Epithelial cell of prostate (primary cell): ENCODE measurements at places on chromosomes 4 and X.

DNA sequence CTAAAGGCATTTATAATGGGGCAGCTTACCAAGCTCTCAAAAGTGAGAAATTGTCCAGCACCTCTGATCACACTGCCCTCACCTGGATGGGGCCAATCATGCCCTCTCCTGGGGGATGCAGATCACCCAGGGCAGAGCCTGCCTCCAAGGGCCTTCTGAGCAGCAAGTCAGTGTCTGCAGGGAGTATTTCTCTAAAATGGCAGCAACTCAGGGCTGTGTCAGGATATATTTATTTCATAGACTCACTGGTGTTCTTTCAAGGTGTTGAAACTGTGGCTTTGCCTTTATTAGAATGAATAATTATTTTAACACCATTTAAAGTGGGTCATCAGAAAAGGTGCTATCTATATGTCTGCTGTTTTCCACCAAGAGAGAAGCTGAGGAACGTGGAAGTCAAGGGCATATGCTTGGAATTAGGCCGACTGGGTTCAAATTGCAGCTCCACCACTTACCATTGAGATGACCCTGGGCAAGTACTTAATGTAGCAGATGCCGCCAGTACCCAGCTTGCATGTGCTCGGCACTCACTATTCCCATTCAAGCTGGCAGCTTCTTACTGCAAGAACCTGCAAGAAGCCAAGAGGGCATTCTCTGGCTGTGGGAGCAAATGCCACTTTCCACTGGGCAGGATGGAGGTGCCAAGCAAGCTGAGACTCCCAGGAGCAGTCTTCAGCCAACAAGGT is 590.0 kb downstream of the BCOR start:
- no peak for DNase-seq

DNA sequence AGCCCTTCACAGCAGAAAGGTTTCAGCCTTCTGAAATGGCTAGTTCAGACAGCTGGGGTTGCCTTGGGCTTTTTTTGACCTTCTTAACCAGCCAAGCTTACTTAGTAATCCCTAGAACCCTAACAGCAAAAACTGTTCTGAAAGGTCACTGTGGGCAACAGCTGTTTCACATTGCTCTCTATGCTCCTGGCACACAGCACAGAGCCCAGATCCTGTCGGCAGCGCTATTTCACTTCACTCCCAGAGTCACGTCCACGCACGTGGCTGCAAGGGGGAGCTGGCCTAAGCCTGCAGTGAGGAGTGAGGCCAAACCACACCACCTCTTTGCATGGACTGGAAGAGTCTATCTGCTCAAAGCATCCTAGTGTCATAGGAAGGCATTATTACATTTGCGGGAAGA is 32.0 kb upstream of the STS start:
- no peak for DNase-seq

GRCh38 chrX:130162094-130162735 is 3.4 kb downstream of the AIFM1 start:
- no peak for DNase-seq

GRCh38 chrX:48107717-48108116 is 22.7 kb upstream of the SPACA5B start:
- no peak for DNase-seq

DNA sequence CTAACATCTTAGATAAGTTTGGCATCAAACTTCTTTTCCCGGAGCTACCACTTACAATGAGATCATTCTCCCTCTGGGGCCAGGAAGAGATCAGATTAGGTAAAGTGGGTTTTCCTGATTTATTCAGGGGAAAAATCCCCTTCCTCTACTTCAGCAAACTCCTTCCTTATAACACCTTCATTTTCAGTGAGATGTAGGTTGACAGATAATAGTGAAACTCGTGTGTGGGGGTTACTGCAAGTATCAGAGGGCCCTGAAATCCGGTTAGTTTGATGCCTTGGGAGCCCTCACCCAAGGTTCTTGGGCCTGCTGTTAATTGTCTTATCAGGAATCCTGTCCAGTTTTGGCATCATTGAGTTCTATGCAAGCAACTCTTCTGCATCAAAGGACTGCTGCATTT is 10.8 kb downstream of the FTHL17 start:
- no peak for DNase-seq

DNA sequence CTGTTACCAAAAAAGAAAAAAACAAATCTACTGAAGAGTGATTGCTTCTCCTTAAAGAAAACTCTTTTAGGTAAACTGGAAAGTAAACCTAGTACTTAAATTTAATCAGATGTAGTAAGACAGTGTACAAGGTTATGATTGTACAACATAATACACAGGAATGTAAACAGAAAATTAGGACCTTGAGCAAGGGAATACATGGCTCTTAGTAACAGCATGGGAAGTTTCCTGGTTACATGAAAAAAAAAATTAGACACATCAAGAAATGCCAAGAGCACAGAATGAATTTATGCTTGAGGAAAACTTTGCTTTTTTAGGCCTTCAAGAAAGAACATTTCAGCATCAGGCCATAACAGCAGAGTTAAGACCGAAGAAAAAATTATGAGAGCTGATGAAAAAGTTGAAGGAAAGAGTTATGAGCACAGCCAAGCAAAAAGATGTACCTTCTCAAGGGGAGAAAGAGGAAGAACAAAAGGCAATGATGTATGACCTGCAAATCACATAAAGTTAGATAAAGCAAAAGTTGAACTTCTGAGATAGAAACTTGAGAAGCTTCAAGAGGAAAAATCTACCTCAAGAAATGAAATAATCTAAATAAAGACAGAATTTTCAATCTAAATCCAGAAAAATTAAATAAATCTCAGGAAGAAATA is 311.6 kb downstream of the GALNTL6 start:
- no peak for DNase-seq

- peak; percentile 43 for DNase-seq
Observed at GRCh38 chr4:38334791-38335190, 329.2 kb upstream of the KLF3 start.

DNA sequence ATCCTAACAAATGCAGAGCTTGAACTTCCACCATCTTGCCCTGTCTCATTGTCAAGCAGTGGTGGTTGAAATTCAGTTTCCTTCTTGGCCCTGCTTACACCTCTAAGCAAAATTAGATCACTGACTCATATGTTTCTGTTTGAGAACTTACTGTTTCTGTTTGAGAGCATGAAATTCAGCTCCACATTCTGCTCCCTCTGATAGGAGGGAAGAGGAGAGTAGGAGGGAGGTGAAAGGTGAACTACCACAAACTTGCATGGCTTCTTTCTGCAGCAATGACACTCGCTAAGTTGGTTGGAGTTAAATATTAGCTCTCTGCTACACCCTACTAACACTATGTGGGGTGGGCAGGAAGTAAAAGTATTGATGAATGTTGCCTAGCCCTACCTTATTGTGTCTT is 117.8 kb upstream of the EDA2R start:
- DNase-seq = no peak

DNA sequence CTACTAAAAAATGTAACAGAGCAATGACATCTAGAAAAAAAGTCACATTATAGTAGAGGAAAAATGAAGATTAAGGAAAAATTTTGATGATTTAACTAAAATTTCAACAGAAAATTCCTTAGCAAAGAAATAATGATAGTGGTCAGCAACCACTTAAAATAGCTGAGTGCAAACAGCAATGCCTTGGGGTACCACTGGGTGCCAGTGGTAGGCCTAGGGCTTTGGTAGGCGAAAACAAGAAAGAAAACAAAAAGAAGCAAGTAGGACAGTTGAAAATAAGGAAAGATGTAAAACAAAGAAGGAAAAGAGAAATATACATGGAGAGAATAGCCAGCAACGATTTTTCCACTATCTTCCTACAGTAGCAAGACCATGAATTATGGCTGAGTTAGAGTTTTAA is 313.5 kb upstream of the IRS4 start:
- DNase-seq = no peak

DNA sequence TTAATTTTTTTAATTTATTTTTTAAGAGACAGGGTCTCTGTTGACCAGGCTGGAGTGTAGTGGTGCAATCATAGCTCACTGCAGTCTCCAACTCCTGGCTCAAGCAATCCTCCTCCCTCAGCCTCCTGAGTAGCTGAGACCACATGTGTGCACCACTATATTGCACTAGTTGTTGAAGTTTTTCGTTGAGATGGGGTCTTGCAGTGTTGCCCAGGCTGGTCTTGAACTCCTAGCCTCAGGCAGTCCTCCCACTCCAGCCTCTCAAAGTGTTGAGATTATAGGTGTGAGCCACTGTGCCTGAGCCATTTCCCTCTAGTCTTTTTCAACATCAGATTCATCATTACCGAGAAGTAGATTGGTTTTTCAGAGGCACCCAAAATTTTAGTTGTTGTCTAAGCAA is 165.7 kb downstream of the DCLK2 start:
- no peak for DNase-seq

DNA sequence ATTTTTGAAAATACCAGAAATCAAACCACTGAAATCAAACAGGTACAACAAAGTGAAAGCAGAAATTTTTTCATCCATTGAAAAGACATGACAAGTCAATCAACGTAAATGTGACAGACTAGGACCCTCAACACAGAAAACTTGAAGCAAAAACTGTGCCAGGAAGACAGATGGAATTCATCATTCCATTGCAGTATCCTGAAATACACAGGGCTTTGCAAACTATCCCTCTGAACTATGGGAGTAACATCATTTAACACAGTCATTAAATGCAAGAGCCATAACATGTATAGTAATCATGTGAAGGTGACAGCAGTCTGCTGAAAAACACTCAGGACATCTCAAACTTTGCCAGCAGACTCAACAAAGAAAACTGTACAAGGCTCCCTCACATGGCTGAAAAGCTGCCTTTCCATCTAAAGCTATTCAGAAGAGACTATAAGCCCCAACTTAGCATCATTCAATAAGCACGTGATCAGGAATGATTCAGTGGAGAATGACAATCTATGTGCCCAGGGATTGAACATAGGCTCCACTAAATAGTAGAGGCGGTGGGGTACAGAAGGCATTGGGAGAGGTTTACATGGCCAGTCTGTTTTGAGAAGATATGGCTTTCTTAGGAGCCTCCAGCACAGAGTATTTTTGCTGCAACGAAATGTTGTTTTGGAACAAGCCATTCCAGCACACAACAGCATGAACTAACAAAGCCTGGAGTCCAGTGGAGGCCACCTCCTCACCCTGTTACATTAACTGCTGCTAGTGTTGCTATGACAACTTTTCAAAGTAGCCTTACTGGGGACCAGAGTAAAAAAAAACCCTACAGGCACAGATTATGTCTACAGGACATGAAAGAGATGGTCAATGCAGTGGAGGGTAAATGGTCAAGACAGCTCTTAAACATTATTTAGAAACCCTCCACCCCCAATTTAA is 274.5 kb upstream of the NOCT start:
- DNase-seq = no peak

DNA sequence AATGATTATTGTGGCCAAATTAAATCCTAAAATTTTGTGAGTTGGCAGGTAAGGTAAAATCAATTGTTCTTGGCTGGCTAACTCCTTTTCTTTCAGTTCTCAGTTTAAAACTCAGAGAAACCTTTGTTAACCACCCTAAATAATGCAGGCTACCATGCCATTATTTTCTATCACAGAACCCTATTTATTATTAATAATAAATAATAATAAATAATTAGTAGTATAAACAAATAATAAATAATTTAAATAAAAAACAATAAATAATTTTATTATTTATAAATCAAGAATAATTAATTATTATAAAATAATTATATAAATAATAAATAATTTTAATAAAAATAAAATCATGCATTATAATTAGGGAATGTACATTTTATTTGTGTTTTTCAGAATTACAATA is 390.3 kb downstream of the ARHGAP24 start:
- no peak for DNase-seq

DNA sequence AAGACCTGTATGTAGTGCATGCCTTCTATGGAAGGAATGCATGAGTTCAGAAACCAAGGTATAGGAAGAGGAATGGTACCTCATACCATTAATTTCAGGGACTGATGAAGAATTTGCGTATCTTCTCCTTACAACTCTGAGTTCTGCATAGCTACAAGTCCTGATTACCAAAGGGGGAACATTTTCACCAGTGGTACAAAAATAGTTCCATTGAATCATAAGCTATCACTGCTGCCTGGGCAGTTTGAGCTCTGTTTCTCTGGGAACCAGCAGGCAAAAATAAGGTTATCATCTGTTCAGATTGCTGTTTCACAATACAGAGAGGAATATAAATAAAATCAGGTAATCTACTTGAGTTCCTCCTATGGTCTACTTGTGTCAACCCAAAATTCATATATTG is 77.9 kb upstream of the GNPDA2 start:
- no peak for DNase-seq

- DNase-seq = peak; percentile 31
Observed at GRCh38 chr4:98094118-98094517, 49.2 kb downstream of the STPG2 start.

DNA sequence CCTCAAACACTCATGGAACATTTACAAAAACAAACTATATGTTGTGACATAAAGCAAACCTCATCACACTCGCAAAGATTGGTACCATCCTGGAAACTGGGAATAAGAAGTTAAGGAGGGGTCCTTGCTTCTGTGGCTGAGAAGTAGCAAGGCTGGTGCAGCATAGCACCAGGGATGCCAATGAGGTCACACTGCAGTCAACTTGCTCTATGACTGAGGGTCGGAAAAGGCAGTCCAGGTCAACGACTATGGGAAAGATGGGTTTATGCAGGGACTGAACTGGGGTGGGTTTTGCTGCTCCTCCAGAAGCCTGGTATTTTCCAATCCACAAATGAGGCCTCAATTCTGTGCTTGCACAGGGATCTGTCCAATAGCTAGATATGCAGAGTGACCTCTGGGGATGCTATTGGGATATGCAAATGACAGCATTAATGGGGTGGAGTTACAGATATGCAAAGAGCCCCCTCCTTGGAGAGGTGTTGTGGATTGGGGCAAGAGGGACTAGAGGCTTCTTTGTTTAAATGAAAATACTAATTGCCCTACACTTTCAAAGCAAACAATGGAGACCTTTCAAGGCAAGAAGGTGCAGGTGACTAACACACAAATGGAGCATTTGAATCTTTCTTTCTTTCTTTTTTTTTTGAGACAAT is 7.2 kb upstream of the IL13RA1 start:
- DNase-seq = no peak

DNA sequence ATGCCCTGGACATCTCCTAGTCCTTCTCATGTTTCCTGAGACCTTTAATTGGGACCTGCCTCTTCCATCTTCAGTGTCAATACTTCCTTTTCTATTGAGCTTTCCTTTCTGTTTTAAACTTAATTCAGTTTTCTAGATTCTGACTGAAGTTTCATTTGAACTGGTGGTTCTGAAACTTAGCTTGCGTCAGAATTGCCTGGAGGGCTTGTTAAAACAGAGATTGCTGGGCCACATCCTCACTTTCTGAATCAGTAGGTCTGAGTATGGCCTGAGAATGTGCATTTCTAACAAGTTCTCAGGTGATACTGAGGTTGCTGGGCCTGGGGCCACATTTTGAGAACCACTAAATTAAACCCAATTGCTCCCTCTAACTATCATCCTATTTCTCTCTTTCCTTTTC is 152.1 kb upstream of the DGKK start:
- no peak for DNase-seq

- DNase-seq = no peak
Observed at GRCh38 chrX:22603060-22603459, 330.3 kb downstream of the CBLL2 start.

GRCh38 chr4:45423896-45424295 is 697.5 kb upstream of the GNPDA2 start:
- DNase-seq = no peak
